ENCODE measurements at places on chromosomes 12 and 14. TPM values are rescaled to one million over a fixed set of nuclear protein-coding genes. Genes with fewer than 3 reads are reported as not detected.

The HOMEZ gene
- total RNA-seq = 4.6 TPM

The PRR4 gene
- total RNA-seq = not detected

The EAPP gene
- total RNA-seq = 48.2 TPM

The MYL2 gene
- total RNA-seq = not detected

The EEA1 gene
- total RNA-seq = 9.7 TPM

The OR10A7 gene
- total RNA-seq = not detected

The GARIN6 gene
- not detected for total RNA-seq

The PTPRO gene
- total RNA-seq = 0.54 TPM

The GPR137C gene
- not detected for total RNA-seq

The STYX gene
- 10.4 TPM for total RNA-seq

All from Caki2 (cell line).